ENCODE measurements at places on chromosomes 6 and 20. TPM values are rescaled to one million over a fixed set of nuclear protein-coding genes. Genes with fewer than 3 reads are reported as not detected.

DNA sequence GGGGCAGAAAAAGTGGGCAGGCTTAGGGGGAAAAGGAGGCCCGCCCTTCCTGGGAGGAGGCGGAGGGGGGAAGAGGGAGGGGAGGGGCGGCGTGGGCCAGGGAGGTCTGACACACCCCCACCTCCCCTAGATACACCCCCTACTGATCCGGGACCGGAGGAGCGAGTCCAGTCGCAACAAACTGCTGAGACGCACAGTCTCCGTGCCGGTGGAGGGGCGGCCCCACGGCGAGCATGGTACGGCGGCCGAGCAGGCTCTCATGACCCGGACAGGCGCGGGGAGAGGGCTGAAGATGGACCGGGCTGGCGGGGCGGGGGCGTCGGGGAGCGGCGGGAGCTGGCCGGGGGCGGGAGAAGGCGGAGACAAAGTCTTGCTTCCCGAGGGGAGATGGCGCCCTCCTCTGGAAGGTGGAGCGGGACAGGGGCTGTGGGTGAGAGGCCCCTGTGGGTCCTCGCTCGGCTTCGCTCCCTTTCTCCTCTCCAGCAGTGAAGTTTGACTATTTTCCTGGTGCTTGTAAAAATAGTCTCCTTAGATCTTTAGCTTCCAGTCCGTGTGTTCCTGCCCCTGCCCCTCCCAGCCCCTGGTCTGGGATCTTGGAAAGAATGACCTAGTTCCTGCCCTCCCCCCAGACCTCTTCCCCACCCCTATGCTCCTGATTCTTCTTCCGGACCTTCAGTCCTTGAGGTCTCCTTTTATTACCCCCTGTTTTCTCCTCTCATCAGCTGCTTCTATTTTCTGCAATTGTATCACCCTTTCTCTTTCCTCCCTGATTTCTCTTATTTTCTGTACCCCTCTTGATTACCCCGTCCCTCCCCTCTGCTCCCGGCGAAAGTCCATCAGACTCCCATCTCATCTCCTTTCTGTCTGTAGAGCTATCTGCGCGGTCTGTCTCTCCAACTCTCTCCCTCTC lies 6.1 kb downstream of the SYNGAP1 start:
- peak overlapping the region; percentile 49 for H3K4me3 ChIP-seq
- peaks cover 60% of the 10 kb centered on the region for H3K4me1 ChIP-seq
- DNase-seq: peak; percentile 95
- peak overlapping the region; percentile 88 for H3K27ac ChIP-seq
- no peaks in the 10 kb centered on the region for H3K36me3 ChIP-seq

DNA sequence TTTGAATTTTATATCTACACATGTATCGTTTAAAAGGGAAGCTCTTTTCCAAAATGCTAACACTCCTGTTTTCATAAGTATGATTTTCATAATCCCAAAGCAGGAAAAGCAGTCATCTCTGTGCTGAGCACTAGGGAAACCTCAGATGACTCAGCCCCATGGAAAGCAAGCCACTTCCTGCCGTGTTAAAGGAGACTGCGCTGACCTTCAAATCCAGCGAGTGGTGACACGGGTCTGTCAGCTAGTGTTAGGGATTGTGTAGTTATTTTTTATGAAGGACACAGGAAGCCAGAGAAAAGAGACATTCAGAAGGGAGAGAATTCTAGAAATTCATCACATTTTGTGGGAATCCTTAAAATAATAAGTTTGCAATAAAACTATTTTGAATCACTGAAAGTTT lies 57.0 kb upstream of the CD93 start:
- no peak overlapping the region for H3K4me3 ChIP-seq
- peak overlapping the region; percentile 64 for H3K27ac ChIP-seq
- no peaks in the 10 kb centered on the region for H3K36me3 ChIP-seq
- peaks cover 42% of the 10 kb centered on the region for H3K4me1 ChIP-seq
- DNase-seq: no peak

- no peak overlapping the region for H3K27ac ChIP-seq
- DNase-seq: no peak
- no peaks in the 10 kb centered on the region for H3K27me3 ChIP-seq
- no peaks in the 10 kb centered on the region for H3K36me3 ChIP-seq
- H3K4me1 ChIP-seq: peaks cover 17% of the 10 kb centered on the region
Measured at GRCh38 chr6:27771235-27771634, 141.0 kb downstream of the OR2B2 start.

- no peak overlapping the region for H3K27ac ChIP-seq
- no peak for DNase-seq
- H3K4me3 ChIP-seq: no peak overlapping the region
- no peaks in the 10 kb centered on the region for H3K36me3 ChIP-seq
- peaks cover 10% of the 10 kb centered on the region for H3K4me1 ChIP-seq
Measured at GRCh38 chr6:33808641-33809180, 4.9 kb upstream of the MLN start.

The CST4 gene
- total RNA-seq: not detected

The HAO1 gene
- total RNA-seq: not detected

The DACT2 gene
- not detected for total RNA-seq

The GNRH2 gene
- total RNA-seq: 1.7 TPM
